T follicular helper cell (primary cell): ENCODE measurements at places on chromosomes 5 and 9.

DNA sequence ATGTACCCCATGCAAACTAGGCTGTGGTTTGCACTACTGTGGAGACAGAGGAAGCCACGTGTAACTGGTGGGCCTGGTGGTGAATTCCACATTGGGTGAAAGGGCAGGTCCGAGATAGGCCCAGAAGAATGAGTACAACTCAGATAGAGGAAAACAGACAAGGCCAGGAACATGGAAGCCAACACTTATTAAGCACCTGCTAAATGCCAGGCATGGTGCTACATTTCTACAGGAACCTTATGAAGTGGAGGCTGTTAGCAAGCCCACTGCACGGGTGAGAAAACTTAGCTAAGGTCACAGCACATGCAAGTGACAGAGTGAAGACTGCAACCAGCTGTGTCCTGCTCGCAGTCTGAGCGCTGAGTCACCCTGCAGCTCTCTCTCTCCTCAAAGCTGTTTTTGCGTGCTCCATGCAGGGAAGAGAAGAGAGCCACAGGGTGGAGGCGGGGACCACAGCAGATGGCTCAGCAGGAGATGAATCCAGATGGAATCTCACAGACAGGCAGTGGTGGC lies 65.5 kb upstream of the SPTLC1 start:
- no peak for DNase-seq

DNA sequence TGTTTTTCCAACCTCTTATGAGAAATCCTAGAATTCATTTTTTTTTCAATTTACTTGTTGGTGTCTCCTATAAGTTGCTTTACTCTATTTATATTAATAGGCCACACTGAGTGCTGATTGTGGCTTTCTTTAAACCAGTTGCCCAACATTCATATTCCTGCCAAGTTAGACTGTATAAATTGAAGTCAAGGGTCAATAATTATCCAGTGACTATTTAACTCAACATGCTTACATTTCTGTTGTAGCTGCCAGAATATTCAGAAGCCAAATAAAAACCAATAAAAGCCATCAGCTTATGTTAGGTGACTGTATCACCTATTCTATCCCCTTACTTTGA lies 169.0 kb downstream of the PTPRD start:
- DNase-seq: no peak

DNA sequence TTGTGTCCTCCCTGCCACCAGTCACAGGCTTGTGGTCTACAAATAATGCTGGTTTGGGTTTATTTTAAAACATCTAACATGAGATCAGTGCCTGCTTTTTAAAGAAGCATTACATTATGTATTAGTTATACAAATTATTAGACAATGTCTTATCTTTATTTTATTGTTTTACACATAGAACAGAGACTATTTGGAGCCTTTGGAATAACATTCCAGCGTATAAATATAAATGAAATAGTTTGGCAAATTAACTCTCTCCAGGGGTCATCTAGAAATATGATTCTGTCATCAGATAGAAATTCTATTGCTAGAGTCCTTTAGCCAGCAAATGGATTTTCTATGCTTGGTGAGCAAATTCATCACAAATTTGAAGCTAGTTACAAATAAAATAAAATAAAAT lies 22.4 kb downstream of the MAP1B start:
- no peak for DNase-seq

- DNase-seq: no peak
Observed at GRCh38 chr5:22354956-22355355, 498.2 kb downstream of the CDH12 start.

DNA sequence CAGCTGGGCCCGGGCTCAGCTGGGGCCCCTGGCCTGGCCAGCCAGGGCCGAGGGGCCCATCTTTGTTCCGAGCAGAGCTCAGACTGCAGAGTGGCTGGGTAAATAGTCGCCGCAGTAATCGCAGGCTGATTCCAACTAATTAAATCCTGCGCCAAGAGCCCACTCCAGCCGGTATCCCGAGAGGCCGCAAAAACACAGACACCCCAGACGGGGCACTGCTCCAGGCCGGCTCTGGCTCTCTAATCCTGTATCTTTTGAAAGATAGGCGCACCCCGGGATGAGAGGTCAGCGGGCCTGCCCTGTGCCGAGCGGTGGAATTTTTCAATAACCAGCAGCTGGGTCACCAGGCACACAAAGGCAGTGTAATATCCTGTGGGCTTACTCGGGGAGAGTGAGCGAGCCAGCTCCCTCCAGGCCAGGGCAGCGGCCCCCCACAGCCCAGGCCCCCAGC lies 57.7 kb downstream of the LMX1B start:
- DNase-seq: no peak

DNA sequence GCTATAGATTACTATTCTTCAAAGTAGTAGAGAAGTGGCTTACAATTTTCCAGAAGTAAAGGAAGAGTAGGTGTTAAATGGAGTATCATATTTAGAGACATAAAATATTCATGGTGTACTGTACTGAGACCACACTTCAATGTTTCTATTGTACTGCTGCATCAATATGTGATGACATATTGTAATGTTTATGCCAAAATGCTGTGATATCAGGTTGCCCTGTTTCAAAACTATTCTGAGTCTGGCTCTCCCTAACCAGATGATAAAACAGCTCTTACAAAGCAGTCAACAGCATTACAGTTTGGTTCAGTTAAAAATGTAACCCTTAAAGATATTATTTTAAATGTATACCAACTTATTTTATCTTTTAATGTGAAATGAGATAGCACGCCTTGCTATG lies 30.8 kb upstream of the ACOT12 start:
- DNase-seq: no peak

DNA sequence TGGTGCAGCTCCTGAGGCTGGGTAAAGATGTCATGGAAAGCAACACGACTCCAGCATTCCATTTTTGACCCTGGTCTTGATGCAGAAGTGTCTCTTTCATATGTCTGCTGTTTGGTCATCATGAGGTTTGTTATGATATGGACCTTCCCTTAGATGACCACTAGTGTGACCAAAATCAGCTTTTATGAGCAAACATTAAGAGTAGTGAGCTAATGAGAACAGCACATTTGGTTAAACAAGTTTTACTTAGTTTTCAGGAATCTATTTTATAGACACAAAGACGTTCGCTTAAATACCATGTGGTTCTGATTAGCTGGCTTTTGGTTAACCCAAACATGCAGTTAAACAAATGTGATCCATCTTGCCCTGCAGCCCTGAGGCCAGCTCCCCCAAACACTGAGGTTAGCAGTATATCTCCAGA lies 56.7 kb upstream of the ACTBL2 start:
- DNase-seq: no peak

DNA sequence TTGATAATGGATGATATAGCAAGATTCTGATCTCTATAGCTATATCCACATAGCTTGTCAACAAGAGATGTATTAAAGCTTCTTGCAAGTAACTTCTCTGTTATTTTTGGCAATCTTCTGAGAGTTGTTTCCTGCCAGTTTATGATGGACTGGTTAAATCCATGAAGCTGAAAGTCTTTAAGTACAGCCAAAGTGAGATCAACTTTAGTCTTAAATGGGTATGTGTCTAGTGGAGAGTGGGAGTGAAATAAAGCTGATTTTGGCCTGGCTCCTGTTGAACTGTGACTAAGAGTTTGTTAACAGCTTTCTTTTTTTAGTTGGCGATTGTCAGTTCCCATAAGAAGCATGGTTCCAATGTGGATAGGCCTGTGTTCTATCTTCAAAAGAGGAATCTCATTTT lies 350.9 kb upstream of the PCSK5 start:
- no peak for DNase-seq

DNA sequence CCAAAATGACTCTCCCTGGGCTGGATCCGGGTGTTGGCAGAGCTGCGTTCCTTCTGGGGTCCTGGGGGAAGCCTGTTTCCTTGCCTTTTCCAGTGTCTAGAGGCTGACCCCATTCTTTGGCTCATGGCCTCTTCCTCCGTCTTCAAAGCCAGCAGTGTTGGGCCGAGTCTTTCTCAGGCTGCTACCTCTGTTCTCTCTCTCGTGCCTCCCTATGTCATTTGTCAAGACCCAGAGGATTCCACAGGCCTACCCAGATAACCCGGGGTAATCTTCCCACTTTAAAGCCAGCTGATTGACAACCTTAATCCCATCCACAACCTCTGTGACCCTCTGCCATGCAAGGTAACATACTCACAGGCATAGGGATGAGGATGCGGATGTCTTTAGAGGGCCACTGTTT lies 55.0 kb upstream of the KCNMB1 start:
- no peak for DNase-seq

DNA sequence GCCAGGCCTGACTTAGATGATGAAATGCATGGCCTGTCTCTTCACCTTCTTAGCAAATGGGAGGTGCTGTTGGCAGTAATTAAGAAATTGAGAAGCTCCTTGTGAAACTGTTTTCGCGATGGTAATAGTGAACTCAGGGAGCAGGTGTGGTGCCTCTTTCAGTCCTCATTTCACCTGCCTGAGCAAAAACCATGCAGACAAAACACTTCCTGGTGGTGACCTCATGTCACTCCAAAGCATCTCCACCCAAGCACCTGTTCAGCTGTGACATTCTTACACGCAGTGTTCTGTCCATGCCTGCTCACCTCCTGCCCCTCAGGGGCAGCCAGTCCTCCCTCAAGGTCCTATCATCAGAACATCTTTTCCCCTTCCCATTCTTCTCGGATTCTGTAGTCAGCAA lies 146.5 kb downstream of the CD180 start:
- no peak for DNase-seq

- no peak for DNase-seq
Observed at GRCh38 chr5:14211818-14212803, 69.0 kb downstream of the TRIO start.

- DNase-seq: no peak
Observed at GRCh38 chr5:58439094-58439644, 20.7 kb downstream of the PLK2 start.

DNA sequence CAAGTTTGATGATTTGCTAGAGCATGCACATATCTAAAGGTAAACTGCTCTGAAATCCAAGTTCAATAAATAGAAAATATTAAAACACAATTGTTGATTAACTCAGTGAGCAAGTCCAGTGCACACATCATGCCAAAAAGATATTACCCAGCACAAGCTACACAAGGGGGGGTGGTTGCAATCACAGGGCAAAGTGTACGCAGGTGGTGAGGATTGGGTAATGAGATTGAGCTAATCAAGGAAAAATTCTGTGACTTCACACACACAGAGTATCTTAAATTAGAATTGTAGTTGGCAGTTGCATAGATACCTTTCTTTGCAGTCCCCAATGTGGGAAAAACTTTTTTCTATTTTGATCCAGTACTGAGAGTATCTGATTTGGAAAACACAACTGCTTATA lies 156.1 kb upstream of the NTRK2 start:
- no peak for DNase-seq

DNA sequence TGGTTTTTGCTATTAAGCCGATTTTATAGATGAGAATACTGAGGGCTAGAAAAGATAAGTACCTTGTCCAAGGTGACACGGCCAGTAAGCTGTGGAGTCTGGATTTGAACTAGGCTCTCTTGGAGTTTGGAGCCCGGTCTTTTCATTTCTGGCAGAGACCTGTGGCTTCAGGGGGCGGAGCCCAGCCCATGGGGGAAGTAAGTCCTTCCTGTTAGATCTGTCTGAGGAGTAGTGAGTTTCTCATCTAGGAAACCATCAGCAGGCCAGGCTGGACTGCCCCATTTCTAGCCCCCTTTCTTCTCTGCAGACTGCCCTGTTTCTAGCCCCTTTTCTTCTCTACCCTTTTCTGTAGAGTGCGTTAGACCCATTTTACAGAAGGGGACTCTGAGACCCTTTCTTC lies 521 bp upstream of the PTGS1 start:
- no peak for DNase-seq

DNA sequence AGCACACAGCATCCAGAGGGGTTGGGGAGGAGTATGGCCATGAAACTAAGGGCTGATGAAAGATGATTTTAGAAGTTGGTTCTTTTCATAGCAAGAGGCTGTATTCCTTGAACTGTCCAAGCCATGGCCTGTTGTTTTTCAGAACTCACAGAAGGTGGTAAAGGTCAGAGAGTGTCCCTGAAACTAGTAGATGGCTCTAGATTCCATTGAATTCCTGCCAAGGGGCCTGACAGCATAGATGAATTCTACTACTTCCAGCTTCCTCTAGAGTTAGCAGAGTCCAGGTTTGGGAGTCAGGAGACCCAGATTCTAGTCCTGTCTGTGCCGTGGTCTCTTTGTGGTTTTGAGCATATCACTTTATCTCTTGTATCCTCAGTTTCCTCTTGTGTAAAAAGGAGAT lies 101.6 kb downstream of the GRIA1 start:
- no peak for DNase-seq

GRCh38 chr5:159386028-159386711 lies 55.9 kb upstream of the IL12B start:
- no peak for DNase-seq

DNA sequence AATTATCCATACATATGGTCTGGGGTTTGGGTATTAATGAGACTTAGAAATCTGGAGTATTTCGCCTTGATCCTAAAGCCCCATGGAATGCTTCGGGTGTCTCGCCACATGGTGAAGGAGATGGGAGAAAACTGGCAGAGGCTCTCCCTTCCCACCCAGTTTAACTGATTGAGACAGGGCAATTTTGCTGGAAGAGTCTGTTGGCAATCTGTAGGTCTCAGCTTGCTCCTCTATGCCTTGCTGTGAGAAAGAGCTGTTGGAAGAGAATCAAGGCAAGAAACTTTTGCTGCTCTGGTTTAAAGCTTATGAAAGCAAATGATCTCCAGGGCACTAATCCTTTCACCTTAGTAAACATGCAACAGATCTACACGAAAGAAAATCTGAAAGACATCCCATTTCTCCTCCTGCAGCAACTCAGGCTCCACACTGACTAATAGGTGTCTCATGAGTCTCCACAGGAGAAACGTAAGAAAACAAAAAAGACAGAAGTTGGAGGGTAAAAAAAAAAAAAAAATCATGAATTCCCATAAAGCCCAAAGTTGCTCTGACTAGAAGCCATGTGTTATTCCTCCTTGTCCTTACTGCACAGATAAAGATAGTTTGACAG lies 369.9 kb downstream of the EFNA5 start:
- no peak for DNase-seq

GRCh38 chr9:90219548-90220118 lies 423.0 kb downstream of the DIRAS2 start:
- peak; percentile 5 for DNase-seq

GRCh38 chr9:120473608-120474007 lies 106.4 kb downstream of the CDK5RAP2 start:
- no peak for DNase-seq

- no peak for DNase-seq
Observed at GRCh38 chr5:103674739-103675138, 112.2 kb upstream of the NUDT12 start.

GRCh38 chr5:6786786-6787495 lies 73.7 kb downstream of the TENT4A start:
- no peak for DNase-seq

DNA sequence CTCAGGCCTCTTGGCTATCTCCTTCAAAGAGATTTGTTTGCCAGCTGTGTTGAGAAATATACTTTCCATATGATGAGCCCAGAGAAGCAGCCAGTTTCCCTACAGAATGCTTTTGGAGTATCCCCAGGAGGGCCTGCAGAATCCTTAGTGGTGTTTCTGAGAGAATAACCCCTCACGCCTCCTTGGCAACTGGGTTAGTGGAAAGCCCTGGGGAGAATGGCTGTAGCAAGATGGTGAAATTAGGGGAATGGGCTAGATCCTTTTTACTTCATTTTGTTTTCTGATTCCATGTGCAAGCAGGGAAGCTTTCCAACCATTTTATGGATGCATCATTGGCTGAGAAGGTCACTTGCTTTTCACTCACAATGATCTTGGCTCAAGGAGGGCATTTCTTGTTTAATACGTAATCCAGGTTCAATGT lies 364.6 kb downstream of the DMRT2 start:
- DNase-seq: no peak
